Non-pigmented ciliary epithelial cell (primary cell): ENCODE measurements at places on chromosomes 16 and 17.

DNA sequence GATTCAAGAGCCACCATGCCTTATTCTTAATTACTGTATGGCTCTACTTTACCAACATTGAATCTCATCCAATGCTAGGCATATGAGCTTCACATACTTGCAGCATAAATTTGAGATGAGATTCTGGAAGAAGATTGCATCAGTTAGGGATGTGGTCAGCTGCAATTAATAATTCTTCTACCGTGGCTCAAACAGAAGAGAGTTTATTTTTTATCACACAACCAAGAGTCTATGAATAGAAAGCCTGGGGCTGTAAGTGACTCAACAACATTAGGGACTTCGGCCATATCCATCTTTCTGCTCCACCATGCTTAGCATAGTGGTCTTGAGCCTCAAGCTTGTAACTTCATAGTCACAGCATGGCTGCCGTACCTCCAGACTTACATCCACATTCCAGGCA lies 179.4 kb upstream of the IRX6 start:
- no peak for DNase-seq

DNA sequence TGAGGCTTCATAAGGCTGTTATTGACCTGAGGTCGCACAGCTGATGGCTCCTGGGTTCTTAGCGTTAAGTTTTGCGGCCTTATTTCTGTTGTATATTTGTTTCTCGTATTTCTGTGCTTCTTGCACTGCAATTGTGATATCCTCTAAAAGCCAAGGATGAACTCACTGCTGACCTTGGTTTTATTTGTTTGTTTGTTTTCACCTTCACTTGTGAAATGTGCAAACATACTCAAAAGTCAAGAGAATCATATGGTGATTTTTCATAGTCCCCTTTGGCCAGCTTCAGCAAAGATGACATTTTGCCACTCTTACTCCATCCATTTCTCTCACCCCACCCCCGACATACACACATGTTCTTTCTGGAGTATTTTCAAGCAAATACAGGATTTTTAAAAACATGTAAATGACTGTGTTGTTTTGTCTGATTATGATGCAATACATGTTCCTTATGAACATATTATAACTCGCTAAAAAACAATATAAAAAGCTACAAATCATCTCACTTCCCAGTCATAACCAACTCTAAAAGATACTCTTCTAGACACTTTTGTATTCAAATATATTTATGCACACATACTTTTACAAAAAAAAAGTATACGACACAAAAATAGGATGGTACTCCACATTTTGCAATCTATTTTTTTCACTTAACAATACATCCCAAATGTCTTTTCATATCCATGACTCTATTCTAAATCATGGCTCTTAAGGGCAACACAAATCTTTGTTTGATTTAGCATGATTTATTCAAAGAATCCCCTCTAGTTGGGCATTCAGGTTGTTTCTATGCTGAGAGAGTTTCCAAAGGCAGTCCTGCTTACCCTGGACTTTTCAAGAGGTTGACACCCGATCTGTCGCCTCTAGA lies 5.7 kb upstream of the ZCCHC14 start:
- no peak for DNase-seq

DNA sequence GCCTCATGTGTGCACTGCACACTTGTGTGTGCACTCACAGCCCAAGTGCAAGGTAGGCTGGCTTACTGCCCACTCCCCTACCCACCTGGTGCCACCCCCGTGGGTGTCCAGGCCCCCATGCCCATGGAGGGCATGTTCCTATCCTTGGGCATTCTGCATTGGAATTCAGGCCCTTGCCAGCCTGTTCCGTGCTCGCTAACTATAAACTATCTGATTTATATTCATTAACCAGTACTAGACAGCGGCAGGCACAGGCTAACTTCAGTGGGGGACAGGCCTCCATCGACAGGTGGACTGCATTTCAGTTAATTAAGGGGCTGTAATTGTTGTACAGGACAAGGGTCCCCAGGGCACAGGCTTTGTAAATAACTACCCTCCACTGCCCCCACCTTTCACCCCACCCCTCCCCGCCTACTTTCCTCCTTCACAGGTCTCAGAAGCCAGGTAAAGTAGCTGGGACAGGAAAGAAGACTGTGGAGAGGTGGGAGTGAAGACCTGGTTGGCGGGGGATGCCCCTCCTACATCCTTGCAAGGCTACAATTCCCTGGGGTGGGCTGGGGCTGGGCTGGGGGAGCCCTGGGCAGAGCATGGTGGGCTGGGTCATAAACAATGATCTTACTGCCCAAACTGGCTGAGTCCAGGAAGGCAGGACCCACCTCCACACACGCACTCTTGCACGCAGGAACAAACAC lies 119.0 kb upstream of the LHX1 start:
- no peak for DNase-seq

GRCh38 chr17:52157603-52158449 lies 688 bp downstream of the CA10 start:
- no peak for DNase-seq
